AG08396 (cell line): ENCODE measurements at places on chromosomes 5 and 9.

GRCh38 chr5:40334242-40334635, 345.5 kb upstream of the PTGER4 start:
- DNase-seq: no peak

- no peak for DNase-seq
Measured at GRCh38 chr5:33210978-33211377, 229.8 kb upstream of the TARS1 start.

DNA sequence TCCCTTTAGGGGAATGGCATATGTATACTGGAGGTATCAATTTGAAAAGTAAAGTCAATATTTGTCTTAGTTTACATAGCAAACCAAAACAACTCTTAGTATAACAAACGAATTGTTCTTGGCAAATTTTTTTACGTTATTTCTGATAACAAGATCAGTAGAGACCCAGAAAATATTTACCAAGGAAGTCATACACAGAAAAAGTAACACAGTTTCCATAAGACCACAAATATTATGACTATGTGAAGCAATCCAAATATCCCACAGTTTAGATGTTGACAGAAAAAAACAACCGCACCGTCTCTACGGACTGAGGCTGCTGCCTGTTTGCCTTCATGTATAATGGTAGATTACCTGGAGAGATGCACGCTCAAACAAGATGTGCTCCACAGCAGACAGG, 46.5 kb upstream of the DAPK1 start:
- no peak for DNase-seq

DNA sequence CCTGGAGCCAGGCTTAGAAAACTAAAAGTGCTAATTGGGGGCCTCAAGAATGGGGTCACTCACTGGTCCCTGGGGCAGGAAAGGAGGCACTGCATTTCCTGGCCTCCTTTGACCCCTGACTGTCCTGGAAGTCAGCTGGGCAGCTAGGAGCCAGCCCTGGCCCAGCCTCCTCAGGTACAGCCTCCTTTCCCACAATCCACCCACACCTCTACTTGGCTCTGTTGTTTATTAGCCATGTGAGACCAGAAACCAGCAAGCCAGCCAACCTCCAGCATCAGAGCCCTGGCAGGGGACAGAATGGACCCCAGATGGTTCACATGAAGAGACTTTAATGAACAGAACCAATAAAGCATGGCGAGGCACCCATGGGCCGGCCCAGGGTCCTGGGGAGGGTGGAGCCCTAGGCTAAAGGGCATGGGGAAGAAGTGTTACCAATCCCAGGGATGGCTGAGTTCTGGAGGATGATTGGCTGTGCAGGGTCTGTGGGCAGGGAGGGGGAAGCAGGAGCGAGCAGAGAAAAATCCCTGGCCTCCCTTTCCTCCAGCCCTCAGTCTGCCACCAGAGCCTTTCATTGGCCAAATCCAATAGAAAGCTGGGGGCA, 55.3 kb upstream of the ANGPTL2 start:
- DNase-seq: no peak

DNA sequence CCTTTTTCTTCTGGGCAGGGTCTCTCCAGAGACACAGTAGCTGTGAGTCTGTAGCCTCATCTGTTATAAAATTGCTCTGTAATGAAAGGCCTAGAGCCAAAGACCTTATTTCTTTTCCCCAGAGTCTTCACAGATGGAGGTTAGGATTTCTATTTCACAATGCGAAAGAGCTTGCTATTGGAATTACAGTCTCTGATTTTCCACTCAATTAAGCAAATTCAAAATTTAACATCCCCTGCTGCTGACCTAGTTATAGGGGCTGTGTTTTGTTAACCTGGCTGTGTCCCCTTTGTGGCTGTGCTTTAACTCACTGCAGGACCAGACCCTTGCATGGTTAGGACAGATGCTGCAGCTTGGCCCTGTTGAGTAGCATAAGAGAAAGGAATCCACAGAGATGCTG, 190.3 kb upstream of the NMUR2 start:
- DNase-seq: no peak

DNA sequence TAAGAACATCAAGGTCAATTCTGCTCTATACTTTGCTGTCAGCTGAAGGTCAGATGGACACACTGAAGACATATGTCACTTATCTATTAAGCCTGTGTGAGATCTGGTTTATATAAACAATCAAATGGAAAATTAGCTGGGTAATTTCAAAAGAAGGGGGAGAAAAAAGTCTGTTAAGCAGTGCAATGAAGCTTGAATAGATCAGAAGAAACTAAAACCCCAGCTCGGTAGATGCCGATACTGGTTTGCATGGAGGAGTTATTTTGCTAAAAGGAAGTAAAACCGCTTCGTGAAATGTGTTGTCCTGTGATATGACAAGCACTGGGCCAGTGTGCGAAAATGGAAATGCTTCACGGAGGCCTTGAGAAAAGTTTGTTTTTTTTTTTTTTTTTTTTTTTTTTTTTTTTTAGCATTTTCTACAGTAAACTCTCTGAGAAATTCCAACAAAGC, 148.8 kb downstream of the MEF2C start:
- DNase-seq: no peak

DNA sequence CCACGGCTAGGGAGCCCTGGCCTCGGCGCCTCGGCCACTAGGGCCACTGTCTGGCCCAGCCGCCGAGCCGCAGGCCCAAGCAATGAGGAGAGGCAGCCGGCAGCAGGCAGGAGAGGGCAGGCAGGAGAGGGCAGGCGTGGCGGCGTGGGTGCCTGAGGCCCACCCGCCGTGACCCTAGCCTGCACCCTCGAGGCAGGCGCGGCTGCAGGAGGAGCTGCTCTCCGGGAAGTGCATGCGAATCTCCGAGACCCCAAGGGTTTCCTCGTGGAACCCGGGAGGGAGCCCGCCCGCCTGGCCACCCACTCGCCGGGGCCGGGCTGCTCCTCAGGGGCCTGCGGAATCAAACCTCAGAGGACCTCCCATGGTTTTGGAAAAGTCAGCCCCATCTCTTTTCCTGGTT, 9.3 kb downstream of the GRIN1 start:
- no peak for DNase-seq

GRCh38 chr9:23194281-23194680, 631.8 kb downstream of the ELAVL2 start:
- DNase-seq: no peak

DNA sequence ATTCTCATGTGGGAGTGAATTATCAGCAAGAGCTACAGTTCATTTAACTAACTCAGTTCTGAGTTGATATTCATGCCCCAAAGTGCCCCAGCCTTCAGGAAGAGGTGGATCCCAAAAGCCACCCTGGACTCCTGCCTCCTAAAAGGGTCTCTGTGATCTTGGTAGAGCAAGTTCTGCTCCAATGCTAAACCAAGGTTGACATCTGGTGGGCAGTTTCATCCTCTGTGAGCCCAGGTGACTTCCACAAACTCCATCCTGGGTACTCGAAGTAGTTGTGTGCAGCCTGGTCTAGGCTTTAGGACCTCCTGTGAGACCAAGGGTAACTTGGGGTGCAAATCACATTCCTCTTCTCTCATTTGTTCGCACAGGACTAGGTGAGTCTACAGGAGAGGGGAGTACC, 816.8 kb downstream of the MTRR start:
- no peak for DNase-seq

GRCh38 chr5:161406880-161407279, 139.6 kb downstream of the GABRB2 start:
- no peak for DNase-seq

DNA sequence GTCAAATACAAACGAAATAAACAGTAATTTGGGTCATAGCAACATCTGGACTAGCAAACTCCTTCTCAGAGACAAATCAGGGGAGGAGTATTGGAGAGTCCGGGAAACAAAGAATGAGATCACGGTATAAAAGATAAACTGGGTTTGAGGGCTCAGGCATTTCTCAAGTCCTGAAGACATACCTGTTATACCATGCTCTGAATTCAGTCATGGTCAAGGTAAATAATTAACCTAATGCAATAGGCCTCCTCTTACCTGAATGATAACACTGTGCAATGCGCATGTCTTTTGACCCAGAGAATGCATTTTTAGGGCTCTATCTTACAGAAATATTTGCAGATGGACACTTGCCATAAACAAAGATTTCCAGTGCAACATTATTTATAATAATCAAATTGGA, 31.9 kb upstream of the SPDL1 start:
- DNase-seq: no peak

DNA sequence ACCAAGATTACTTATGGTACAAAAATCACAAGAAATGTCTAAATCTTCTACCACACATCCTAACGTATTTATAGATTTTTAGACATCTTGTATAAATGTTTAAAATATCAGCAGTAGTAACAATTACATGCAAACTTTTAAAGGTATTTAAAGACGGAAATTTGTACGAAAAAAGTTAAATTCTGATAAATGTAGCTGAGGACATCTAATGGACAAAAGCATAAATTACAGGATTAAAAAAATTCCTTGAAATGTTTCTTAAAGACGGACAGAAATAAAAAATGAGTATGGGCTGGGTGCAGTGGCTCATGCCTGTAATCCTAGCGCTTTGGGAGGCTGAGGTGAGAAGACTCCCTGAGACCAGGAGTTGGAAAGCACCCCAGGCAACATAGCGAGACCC, 15.8 kb downstream of the ERCC8 start:
- DNase-seq: no peak

DNA sequence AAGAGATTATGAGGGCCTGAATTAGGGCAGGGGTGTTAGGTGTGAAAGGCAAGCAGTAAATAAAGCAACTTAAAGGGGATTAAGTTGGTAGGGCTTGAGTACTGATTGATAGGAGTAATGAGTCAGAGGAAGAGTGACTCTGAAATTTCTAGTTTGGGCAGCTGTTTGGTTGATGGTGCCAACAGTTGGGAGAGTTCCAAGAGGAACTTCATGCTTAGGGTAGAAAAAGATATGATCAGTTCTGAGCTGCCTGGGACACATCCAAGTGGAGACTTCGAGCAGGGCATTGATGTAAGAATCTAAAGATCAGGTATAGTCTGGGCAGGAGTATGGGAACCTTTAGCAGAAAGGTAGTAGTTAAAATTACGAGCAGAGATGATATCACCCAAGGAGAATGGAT, 10.2 kb downstream of the MAMDC2 start:
- no peak for DNase-seq

- peak; percentile 54 for DNase-seq
Measured at GRCh38 chr9:100602342-100602801, 24.5 kb downstream of the CAVIN4 start.

- DNase-seq: no peak
Measured at GRCh38 chr9:15433661-15434060, 11.0 kb downstream of the SNAPC3 start.

- DNase-seq: no peak
Measured at GRCh38 chr9:93260263-93261066, 76.5 kb downstream of the WNK2 start.

- DNase-seq: no peak
Measured at GRCh38 chr9:89212171-89212570, 33.6 kb upstream of the SHC3 start.

GRCh38 chr5:166302166-166302565, 1989.3 kb upstream of the WWC1 start:
- no peak for DNase-seq

GRCh38 chr5:55177078-55177477, 4.1 kb upstream of the CDC20B start:
- DNase-seq: no peak
